ENCODE measurements at places on chromosomes 16 and 17.

DNA sequence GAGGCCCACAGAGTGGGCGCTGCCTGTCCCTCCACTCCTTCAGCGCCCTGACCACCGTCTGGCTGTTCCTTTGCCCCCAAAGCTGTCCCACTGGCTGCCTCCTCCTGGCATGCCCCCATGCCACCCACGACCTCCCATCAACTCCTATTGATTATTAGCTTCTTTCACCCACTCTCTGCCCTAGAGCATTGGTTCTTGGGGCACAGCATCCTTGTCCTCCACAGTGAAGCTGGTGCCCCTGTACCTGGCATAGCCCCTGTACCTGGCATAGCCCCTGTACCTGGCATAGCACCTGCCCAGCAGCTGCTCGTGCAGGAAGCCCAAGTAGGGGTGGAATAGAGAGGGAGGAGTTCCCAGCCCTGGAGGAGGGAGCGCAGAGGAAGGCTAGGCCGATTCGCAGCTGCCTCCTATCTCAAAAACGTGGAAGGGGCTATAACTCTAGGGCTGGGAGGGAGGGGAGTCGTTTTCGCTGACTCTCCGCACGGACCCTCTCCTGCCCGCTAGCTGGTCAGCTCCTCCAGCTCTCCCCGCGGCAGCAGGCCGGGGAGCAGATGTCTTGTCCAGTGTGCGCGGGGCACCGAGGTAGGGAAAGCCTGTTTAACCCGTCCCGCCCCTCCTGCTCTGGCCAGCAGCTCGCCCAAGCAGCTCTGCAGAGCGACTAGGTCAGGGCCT, 5.7 kb upstream of the ACTG1 start:
- no peak for DNase-seq

DNA sequence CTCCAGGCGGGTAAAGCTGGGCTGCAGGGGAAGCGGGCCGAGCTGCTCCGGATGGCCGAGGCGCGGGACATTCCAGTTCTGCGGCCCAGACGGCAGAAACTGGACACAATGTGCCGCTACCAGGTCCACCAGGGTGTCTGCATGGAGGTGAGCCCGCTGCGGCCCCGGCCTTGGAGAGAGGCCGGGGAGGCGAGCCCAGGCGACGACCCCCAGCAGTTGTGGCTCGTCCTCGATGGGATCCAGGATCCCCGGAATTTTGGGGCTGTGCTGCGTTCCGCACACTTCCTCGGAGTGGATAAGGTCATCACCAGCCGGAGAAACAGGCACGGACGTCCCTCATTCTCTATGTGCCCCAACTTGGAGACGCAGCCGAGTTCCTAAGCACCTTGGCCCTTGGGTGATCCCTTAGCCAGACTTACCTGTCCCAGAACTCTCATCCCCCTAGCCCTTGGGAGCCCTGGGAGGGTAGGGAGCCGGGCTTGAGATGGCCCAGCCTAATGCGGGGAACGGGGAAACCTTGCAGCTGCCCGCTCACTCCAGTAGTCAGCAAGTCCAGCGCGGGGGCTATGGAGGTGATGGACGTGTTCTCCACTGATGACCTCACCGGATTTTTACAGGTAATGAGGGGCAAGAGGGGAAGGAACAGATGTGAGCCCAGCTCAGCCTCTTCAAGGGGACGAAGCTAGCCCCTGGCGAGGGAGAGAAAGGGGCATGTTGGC, 806 bp downstream of the MRM1 start:
- DNase-seq: no peak

GRCh38 chr17:29566473-29567303, at the start of gene ABHD15:
ABHD15 (minus strand) TSS chr17:29567037; CDS start chr17:29566966, 71 bp downstream.
- DNase-seq: no peak

DNA sequence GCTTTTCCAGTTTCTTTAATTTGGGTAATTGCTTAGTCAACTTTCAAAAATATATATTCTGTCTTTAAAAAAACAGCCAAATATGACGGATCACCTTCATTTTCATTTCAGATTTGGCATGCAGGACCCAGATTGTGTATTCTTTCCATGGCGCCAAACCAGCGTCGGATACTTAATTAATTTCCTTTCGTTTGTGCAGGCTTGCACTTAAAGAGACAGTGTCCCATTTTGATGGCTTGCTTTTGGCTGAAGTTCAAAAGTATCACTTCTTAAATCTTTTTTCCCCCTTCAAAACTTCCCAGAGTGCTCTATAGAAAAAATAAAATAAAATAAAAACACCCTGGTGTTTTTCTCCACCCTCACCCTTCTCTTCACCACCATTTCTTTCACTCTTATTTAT, 394.5 kb upstream of the SOX9 start:
- no peak for DNase-seq

- no peak for DNase-seq
Measured at GRCh38 chr16:22427556-22427955, 53.1 kb upstream of the CDR2 start.

GRCh38 chr17:57747221-57748017, 2.3 kb upstream of the CCDC182 start:
- peak; percentile 52 for DNase-seq

DNA sequence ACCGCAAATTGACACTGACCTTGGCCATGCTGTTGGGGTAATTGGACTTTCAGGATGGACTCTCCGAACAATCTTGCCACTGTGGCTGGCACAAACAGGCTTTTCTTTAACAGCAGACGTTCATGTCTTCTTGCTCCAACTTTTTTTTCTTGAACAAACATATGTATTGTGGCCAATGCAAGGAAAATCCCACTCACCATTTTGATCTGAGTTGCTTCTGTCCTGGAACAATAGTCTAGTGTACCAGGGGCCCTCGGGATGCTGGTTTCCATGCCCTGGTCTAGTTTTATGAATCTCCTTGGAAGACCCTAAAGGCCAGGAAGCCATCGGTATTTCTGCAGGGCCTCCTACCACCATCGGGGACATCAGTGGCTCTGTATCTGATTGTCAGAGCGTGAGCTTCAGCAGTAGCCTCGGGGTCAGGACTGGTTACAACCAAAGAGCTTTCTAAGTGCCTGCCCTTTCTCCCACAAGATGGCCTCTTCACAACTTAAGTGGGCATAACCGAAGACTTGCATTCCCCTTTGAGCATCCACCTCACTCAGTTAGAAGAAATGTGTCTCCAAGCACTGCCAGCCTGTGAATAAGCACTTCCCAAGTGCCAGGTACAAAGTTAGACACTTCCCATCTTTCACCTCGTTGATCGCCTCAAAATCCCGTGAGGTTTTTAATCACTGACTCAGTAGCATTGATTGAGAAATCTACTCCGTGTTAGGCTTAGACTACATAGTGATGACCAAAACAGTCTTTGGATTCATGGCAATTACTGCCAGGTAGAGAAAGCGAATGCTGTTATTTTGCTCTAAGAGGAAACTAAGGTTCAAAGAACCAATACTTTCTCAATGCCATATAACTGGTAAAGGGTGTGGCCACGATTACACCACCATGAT, 87.0 kb upstream of the TBX2 start:
- no peak for DNase-seq

- DNase-seq: peak; percentile 51
Measured at GRCh38 chr17:40548982-40549685, 16.1 kb downstream of the CCR7 start.

DNA sequence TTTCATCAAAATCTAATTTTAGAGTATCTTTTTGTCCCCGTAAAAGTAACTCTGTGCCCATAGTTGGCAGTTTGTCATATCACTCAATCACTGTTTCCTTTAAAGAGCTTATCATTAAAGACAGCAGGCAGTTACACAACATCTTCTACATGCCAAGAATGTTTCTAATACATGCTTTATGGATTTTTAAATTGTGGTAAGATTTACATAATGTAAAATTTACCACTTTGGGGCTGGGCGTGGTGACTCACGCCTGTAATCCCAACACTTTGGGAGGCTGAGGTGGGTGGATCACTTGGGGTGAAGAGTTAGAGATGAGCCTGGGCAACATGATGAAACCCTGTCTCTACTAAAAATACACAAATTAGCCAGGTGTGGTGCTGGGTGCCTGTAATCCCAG, 687.2 kb downstream of the WWOX start:
- DNase-seq: no peak

DNA sequence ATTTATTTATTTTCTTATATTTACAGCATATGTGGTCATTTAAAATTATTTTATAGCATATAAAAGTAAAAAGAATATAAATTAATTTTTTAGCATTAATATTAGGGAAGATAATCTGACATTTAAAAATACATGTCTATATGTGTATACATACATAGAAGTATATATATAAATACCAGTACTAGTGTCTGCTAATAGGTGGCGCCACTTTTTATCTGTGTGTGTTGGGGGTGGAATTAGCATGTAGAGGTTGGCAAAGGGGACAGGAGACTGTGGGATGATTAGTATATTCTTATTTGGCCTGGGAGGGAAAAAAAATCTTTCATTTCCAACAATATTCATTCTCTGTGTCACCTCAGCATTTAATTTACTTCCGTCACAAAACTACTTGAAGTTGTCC, 359.1 kb downstream of the WWOX start:
- DNase-seq: no peak

GRCh38 chr16:51051671-51052070, 99.4 kb downstream of the SALL1 start:
- DNase-seq: no peak

DNA sequence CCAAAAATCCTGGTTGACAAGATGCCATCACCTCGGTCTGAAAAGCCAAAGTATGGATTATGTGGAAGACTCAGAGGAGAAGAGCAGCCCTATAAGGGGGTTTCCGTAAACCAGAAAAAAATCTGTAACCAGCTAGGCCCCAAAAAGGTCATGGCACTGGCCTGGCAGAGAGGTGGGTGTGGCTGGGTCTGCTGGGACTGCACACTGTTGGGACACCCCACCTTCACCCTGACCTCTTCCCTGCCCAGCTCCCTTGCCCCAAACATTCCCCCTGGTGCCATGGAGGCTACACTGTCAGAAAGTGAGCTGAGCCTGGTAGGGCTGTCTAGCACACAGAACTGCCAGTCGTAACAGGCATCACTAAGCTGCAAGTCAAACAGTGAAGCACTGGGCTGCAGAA, 6.5 kb downstream of the SLC47A2 start:
- no peak for DNase-seq

GRCh38 chr16:88830258-88830657, 18.5 kb upstream of the APRT start:
- no peak for DNase-seq

DNA sequence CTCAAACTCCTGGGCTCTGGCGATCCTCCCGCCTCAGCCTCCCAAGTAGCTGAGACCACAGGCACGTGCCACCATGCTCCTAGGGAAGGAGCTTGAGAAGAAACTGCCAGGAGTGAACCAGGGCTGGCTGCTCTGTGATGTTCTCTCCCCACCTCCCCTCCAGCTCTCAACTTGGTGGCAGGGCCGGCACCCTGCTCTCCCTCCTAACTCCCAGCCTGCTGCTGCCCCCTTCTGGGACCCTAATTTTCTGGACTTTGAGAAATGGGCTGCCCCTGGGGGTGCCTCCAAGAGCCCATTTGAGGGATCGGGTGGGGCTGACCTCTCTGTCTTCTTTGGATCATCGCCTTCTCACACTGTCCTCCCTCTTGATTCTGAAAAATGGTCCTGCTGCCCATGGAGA, 14.9 kb upstream of the STAT3 start:
- no peak for DNase-seq

DNA sequence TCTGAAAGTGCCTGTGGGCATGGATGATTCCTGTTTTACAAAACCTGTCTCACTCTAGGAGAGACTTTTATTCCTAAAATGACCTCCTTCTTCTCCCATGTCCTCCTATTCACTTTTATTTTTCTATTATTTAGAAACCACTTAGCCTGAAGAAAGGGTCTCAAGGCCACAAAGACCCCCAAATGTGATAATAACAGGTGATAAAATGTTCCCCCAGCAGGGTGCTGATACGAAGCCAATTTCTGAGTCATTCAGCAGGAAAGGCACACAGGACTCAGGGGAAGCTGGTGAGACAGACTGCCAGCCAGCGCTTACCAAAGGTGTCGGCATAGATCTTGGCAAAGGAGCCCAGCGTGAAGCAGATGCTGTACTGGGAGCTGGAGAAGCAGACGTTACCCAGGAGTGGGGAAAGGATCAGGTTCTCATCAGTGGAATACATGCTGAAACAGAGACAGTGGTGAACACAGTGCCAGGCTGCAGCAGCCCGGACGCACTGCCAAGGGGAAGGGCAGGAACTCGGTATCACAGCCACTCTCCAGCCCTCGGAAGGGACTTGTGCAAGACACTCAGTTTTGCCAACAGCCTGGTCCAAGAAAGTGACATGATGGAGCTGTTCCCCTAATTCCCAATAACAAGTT, 24.6 kb downstream of the HIGD1B start:
- no peak for DNase-seq

GRCh38 chr17:419073-419735, 66.6 kb upstream of the RPH3AL start:
- no peak for DNase-seq

DNA sequence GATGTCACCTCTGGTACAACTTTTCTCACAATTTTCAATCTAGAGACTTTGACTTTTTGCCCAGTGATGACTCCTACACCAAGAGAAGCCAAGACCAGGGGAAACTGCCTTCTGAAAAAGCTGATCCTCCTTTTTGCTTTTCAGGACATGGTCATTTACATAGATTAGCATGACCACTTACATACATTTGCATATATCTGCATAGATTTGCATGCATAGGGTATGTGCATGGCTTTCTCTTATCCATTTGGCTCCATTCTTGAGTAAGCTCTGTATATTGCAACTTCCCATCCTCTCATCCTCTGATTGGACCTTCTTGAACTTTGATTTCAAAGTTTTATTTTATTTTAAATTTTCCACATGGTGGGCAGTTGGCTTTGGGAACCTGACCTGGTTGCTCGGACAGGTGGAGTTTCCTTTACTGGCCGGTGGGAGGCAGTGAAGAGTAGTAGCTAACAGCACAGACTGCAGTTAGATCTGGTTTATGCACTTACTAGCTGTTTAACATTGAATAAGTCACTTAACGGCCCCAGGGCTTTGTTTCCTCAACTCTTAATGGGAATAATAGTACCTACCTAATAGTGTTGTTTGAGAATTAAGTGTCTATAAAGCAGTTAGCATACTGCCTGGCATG, 92.9 kb downstream of the GPR139 start:
- no peak for DNase-seq

DNA sequence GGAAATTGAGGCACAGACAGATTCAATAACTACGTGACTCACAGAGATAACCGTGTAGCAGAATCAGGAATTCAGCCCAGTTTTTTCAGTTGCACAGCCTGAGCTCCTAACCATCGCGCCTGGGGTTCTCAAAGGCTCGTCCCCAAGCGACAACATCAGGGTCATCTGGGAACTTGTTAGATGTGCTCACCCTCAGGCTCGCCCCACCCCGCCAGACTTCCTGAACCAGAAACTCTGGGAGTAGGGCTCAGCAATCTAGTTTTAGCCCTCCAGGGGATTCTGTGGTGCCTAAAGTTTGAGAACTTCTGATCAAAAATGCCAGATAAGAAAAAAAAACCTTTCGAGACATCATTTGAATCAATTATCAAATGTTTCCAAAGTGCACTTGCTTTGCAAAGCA, 559.8 kb downstream of the WWOX start:
- DNase-seq: no peak

All from Panc1 (cell line).